ENCODE measurements at places on chromosomes 6 and 20.

- no peak for DNase-seq
Observed at GRCh38 chr6:64128301-64129024, 492.9 kb downstream of the PHF3 start.

DNA sequence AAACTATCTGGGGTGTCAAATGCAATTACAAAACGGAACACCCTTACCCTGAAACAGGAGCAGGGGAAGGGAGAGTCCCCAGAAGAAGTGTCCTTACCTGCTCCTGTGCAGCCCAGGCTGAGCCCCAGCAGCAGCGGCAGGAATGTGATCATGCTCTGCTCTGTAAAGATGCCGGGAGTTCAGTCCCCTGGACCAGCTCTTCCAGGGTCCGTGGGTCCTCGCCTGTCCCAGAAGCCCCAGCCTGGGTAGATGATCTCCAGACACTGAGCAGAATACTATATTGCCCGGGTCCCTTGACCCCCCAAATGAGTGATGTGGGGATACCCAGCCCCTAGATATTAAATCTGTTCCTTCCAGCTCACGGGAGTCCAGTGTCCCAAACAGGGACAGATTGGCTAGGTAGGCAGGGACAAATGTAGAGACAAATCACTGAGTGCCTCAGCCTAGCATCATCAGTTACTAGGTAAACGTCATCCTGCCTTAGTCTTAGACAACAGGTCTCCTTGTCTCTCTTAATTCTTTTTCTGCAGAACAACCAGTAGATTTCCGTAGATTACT is at the start of gene HLA-DMB:
TSS of gene HLA-DMB (minus strand) at position 373 of the 558 bp plus-strand sequence. CDS start at position 152, 221 bp downstream.
- no peak for DNase-seq

DNA sequence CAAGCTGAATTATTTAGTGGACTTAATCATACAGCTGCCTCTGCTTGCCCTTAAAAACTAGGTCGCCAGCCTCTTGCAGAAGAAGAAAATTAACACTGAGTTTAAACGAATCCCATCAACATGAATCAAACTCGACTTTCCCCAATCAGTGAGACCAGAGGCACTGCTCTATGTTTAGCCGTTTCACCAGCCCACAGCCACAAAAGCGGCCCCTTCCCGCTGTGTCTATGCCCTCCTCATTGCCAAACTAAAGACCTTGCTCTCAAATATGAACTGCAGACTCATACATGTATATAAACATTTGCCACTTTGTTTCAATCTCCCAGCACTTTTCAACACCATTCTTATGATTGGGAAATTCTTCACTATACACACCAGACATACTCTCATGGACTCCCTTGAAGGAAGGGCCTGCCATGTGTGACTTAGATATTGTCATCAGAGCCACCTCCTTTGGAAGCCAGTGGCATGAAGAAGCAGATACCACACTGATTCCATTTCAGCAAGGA is 105.8 kb upstream of the ADGRF1 start:
- DNase-seq = no peak

DNA sequence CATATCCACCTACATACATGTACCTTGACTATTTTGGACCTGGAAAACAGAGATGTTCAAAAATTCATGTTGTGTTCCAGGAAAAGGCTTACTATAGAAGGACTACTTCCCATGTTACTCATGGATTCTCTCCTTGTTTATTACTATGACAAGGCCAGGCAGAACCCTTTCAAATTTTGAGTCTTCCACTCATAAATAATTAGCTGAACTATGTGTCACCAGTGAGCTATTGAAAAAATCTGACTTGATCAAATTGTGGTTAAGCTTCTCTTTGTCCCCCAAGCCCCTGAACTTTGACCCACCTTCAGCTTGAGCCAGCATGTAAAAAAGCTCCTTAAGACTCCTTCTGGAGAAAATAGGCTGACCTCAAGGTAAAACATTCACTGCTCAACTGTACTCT is 1142.8 kb upstream of the EYS start:
- DNase-seq = no peak

- no peak for DNase-seq
Observed at GRCh38 chr6:148112851-148113319, 229.8 kb upstream of the SASH1 start.

GRCh38 chr20:53162251-53162835 is 190.2 kb downstream of the TSHZ2 start:
- no peak for DNase-seq

- DNase-seq = no peak
Observed at GRCh38 chr6:35590622-35591066, 77.9 kb upstream of the TULP1 start.

DNA sequence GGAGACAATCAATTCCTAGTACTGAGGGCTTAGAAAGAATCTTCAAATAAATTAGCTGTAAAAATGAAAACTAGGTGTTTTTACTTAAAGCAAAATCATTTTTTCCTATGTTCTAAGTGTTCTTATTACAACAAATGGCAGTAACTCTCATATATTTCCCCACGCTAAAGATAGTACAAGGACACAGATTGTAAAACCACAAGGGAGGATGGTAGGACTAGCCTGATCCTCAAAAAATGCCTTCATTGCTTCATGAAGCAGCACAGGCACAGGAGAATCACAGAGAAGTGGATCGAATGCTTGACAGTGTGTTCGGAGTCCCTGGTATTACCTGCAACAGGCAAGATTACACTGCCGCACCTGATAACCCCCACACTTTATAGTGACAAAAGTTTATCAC is 58.5 kb downstream of the SAMD3 start:
- no peak for DNase-seq

- DNase-seq = no peak
Observed at GRCh38 chr6:146273490-146273889, 244.6 kb downstream of the GRM1 start.

DNA sequence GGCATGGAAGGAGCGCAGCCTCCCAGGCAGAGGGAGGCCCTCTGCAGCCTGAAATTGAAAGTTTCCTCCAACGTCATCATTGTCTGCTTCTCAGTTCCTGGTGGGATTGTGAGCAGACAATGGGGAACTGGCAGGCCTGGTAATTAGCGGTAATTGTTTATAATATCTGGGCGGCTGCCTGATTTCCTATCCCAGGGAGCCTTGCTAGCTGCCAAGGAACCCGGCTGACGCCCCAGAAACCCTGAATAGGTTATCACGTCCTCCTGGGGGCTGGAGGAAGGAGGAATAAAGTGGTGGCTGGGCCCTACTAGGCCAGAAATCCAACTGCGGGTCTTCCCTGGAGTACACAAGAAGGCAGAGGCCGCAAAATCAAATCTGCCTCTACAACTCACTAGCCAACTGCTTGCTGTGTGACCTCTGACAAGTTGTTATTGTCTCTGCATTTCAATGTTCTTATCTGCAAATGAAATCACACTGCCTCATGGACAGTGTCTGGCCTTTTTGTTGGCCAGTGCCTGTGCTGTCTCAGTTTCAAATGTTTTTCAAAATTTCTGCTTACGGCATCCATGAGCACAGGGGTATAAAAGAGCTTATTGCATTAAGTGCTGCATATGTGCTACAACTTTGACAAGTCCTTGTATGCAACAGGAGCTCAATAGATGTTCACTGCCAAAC is 16.9 kb downstream of the KCNK15 start:
- no peak for DNase-seq

DNA sequence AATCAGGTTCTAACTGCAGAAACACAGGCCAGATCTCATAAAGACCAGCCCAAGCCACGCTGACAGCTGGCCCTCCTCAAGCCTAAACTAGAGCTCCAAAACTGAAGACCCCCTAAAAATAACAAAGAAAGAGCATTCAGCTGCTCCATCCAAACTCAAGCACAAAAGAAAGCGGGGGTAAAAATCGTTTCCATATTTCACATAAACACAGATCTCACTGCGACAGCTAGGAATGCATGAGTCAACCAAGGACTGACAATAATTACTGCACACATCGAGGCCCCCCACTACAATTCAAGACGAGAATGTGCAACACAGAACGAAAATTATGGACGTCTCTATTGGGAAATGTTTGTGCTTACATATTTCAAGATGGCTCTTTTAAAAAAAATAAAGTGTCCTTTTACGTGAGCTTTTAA is 31.1 kb downstream of the CNKSR3 start:
- DNase-seq = no peak

- DNase-seq = no peak
Observed at GRCh38 chr6:118469468-118469867, 78.6 kb upstream of the PLN start.

GRCh38 chr6:6659600-6660327 is 71.2 kb downstream of the LY86 start:
- DNase-seq = no peak

DNA sequence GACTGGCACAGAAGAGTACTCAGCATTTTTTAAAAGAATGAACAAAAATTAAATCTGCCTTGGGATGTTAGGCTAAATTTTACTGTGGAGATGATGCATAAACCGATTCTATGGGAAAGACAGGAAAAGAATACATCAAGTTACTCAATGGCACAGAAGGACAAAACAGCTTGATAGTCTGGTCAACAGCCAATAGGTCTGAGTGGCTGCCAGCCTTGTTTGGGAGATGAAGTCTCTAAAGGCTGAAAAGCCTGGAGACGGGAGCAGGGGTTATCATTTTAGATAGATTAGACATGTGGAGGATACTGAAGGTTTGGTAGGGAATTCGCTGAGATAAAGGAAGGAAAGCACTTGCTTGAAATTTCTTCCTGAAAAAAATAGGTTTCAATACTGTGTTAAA is 56.3 kb upstream of the LAMA2 start:
- no peak for DNase-seq

GRCh38 chr20:23152308-23152892 is 66.3 kb upstream of the CD93 start:
- peak; percentile 47 for DNase-seq

DNA sequence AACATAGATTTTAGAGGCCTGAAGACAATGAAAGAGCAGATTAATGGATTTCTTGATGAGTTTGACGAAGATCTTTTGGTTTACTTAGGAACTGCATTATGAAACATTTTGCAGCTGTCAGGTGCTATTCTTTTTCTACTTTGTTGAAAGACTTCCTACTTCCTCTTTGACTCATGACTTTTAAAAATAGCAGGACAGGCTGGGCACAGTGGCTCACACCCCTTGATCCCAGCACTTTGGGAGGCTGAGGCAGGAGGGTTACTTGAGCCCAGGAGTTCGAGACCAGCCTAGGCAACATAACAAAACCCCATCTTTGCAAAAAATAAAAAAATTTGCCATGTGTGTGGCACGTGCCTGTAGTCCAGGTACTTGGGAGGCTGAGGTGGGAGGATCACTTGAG is 52.0 kb downstream of the ITCH start:
- DNase-seq = no peak

DNA sequence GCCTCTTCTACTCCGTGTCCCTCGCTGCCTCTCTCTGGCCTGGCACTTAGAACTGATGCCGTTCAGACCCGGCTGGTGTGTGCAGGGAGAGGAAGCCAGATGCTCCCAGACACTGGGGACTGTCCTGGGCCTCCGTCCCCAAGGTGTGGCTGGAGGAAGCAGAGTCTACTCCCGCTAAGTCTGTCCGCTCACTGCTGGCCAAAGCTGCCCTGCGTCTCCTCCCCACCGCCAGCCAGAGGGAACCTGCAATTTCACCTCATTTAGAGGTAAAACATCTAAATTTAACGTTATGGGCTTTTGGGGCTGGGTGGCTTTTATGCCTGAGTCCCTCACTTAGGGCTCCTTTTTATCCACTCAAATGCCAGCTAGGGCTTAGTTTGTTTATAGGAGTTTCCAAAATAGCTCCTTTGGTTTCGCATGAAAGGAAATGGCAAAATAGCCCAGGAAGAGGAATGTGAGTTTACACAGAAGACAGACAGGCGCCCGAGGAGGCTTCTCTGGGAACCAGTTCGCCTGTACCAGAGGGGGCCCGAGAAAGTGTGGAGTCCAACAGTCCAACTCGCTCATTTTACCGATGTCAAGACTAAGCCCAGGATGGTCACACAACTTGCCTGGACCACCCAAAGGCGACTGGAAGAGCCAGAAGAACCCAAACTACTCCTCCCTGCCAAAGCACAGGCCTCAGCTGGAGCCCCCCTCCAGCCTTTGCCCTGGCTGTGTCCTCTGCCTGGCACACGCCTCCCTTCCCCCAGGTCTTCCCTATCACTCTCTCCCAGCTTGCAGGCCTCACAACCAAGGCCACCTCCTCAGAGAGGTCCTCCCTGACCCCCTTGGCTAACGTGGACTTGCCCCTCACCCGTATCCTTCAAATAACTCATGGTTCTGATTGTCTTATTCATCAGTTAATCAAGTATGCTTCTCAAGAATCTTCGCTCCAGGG is 54.5 kb downstream of the RIPOR3 start:
- no peak for DNase-seq

DNA sequence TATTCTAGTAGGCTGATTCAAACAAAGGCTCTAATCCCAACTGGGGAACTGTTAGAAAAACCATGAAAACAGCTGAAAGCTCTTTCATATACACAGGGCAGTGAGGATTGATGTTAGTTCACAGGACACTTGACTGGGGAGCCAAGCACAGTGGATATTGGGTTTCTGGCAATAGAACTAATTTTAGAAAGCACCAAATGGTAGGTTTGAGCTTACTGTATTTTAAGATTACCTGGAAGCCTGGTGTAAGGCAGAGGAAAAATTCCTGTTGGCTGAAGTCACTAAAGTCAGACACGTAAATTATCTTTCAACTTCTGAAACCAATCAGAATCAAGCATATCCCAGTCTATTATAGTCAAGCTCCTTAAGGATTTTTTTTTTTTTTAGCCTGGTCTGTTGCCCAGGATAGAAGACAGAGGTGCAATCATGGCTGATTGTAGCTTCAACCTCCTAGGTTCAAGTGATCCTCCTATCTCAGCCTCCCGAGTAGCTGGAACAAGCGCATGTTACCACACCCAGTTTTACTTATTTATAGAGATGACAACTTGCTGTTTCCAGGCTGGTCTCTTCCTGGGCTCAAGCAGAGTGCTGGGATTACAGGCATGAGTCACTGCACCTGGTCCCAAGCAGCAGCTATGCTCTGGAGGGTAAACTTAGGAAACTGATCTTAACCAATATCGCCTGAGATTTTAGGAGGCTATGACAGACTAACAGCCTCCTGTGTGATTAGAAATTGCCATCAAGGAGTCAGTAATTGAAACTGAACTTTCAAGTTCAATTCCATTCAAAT is 32.5 kb upstream of the SYNCRIP start:
- no peak for DNase-seq

GRCh38 chr20:57513199-57513598 is 11.7 kb downstream of the CTCFL start:
- no peak for DNase-seq

DNA sequence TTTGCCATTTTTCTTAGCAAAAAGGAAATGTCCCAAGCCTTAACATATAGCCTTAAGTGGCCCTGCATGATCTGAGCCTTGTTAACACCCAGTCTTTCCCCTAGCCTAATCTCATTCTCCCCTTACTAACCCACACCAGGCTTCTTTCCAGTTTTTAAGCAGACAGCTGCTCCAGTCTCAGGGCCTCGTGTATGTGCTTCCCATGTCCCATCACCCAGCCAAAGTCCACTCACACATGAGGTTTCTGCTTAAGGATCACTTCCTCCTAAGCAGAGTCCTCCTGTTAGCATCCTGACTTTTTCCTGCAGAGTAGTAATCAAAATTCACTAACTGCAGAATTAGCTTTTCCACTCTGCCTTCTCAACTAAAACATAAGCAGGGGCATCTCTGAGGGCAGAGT is 96.1 kb downstream of the SMLR1 start:
- no peak for DNase-seq

DNA sequence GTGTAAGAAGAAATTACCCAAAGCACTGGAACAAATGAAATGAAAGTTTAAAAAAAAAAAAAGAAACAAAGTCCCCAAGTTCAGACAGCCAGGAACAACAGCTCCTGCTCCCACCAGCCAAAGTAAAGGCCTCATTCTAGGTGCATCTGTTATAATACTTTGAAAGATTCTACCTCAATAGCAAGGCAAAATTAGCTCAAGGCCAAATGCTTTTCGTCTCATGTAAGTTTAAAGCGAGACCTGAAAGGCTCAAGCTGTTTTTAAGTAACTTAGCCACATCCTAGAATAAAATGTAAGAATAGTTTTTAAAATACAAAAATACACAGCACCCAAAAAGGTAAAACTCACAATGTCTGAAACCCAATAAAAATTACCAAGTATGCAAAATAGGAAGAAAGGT is 64.7 kb downstream of the TASP1 start:
- no peak for DNase-seq

All from GOT3 (cell line).